ENCODE measurements at places on chromosomes 3 and 15.

DNA sequence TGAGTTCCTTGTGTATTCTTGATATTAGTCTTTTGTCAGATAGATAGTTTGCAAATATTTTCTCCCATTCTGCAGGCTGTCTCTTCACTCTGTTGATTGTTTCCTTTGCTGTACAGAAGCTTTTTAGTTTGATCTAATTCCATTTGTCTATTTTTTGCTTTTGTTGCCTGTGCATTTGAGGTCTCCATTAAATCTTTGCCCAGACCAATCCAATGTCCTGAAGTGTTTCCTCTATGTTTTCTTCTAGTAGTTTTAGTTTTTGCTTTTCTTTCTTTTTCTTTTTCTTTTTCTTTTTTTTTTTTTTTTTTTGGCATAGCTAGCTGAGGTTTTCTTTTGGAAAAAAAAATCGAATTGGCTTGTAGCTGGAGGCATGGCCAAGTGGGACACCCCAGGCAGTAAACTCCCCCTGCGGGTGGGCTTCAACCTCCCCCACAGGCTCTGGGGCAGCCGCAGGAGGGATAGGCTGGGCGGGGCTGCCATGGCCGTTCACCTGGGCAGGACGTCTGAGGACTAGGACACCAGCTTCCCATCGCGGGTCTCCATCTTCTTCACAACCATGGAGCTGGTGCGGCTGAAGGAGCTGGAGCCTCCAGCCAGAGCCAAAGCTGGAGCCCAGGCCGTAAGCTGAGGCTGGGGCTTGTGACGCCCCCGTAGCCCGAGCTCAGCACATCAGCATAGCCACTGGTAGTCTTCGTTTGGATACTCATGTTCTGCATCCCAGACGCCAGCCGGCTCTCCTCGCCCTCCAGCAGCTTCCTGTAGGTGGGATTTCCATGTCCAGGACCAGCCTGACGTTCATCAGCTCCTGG lies 16.2 kb upstream of the PSTPIP1 start:
- DNase-seq = no peak

GRCh38 chr3:30167541-30168011 lies 438.8 kb upstream of the TGFBR2 start:
- no peak for DNase-seq

DNA sequence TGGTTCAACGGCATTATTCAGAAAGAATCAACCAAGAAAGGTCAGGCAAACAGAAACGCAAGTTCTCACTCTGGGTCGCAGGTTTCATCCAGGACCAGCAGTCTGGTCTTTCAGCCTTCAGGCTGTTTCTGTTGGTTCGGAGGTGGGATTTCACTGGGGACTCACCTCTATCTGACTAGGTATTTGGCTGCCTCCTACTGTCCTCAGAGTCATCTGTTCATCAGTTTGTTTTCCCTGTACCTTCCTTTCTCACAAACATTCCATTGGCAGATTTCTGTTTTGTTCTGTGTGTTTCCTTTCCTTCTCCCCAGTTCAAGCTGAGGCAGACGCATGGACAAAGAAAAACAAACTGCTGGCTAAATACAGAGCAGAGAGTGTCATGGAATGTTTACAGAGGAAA lies 1046.6 kb upstream of the CFAP20DC start:
- no peak for DNase-seq

DNA sequence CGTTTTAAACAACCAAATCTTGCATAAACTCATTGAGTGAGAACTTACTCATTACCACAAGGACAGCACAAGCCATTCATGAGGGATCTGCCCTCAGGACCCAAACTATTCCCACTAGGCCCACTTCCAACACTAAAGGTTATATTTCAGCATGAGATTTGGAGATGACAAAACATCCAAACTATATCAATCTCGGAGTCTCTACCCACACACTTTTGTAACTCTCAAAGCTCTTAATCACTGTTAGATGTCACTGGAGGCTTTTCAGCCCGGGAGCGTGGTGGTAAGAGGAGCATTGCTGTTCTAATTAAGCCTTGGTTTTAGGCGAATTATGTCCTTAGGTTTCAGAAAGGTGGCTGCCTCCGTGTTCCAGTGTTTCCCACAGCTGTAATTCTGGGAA lies 86.3 kb downstream of the CNTN6 start:
- DNase-seq = no peak

- no peak for DNase-seq
Measured at GRCh38 chr3:172367205-172368105, 80.8 kb downstream of the GHSR start.

- no peak for DNase-seq
Measured at GRCh38 chr15:101373577-101373976, 78.5 kb upstream of the SNRPA1 start.

- DNase-seq = no peak
Measured at GRCh38 chr3:149023951-149024350, 32.6 kb downstream of the GYG1 start.

GRCh38 chr15:95119041-95119610 lies 887.8 kb downstream of the MCTP2 start:
- DNase-seq = no peak

DNA sequence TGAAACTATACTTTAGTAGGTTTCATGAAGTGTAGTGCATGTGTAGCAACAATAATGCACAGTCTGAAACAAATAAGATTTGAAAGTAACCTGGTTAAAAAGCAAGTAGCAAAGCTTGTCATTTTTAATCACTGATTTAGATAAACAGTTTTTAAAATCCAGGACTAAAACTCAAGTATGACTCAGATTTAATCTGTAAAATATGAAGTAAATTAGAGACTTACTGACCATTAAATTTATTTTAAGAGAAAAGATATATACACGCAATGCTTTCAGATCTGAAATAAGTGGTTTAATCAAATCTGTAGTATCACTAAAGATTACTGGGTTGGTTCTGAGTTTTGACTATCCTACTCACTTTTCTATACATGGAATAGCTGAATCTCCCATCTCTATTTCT lies 300.7 kb upstream of the RBMS3 start:
- DNase-seq = no peak

DNA sequence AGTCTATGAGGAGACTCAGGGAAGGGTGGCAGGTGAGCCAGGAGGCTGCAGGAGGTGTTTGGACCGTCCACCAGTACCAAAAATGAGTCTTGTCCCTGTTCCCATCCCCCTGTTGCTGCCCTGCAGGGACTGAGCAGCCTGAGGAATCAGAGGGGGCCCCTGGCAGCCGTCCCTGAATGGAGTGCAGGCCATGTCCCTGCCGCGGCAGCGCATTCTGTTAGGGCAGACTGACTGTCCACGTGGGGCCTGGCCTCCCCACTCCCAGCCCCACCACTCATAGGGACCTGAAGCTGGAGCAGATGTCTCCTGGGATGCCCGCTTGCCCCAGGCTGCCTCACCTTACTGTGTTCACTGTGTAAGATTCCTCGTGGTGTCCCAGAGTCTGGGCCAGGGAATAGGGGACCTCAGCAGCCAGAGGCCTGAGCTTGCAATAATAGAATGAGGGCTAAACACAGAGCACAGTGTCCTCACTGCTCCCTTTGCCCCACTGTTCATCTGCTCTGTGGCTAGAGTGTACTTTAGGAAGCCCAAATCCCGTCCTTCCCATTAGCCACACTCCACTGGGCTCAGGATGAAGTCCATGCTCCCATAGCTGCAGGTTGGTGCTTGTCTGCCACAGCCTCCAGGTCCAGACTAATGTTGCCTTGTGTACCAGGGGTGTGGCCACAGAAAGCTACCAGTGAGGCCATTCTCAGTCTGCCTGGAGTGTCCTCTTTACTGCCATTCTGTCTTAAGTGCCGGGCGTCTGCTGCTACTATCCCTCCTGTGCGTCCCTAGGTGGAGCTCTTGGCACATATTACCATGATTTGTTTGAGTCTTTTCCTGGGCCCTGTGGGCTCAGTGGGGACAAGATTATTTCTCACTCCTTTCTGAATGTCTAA lies 63.2 kb downstream of the HCN4 start:
- DNase-seq = peak; percentile 21

GRCh38 chr3:84567796-84568195 lies 391.0 kb upstream of the CADM2 start:
- DNase-seq = no peak

GRCh38 chr3:46719044-46719565 lies 1.4 kb upstream of the PRSS50 start:
- DNase-seq = peak; percentile 3

DNA sequence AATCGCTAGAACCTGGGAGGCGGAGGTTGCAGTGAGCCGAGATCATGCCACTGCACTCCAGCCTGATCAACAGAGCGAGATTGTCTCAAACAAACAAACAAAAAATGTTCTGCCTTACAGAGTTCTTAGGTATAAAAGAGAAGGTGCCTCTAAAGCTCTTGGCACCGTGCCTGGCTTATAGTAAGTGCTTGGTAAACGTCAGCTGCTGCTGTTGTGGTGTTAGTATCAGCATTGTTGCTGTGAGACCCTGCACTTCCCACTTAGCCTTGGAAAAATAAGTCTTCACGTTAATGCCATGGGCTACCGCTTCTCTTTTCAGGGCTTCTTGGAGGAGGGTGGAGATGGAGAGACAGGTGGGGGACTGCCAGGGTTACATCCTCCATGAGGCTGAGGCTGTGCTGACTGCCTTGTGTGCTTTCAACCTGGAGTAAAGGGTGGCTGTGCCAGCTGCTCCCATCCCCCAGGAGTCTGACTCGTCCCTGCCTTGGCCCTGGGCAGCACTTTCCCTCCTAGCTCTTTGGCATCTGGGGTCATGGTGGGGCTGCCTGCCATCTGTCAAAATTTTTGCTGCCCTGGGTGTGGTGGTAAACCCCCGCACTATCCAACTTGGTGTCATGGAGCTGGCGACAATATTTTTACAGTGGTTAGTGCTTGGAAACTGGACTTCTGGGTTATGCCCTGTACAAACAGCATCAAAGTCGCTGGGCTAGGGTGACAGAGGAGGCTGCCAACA lies 17.8 kb downstream of the FLNB start:
- no peak for DNase-seq

GRCh38 chr15:60656041-60656440 lies 177.1 kb upstream of the ICE2 start:
- no peak for DNase-seq

DNA sequence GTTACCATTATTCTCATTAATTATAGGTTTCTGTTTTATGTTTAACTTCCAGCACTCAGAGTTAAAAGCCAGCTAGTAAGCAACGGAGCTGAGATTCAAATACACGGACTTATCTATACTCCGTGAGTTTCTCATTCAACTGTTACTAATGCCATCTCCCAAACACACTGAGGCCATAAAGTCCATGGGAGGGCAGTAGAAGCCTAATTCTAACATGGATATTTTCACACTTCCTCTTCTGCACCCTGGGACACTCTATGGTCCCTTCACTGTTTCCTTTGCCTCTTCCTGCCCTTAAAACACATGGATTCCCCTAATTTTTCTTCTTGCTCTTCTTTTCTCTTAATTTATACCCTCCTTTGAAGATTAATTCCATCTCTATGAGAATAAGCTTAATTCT lies 245.0 kb downstream of the KLF13 start:
- no peak for DNase-seq

GRCh38 chr15:74413350-74414080 lies 20.2 kb downstream of the SEMA7A start:
- DNase-seq = no peak

GRCh38 chr3:179681492-179682263 lies 28.8 kb downstream of the USP13 start:
- DNase-seq = no peak

GRCh38 chr3:197592361-197593045 lies 36.7 kb upstream of the BDH1 start:
- peak; percentile 68 for DNase-seq

DNA sequence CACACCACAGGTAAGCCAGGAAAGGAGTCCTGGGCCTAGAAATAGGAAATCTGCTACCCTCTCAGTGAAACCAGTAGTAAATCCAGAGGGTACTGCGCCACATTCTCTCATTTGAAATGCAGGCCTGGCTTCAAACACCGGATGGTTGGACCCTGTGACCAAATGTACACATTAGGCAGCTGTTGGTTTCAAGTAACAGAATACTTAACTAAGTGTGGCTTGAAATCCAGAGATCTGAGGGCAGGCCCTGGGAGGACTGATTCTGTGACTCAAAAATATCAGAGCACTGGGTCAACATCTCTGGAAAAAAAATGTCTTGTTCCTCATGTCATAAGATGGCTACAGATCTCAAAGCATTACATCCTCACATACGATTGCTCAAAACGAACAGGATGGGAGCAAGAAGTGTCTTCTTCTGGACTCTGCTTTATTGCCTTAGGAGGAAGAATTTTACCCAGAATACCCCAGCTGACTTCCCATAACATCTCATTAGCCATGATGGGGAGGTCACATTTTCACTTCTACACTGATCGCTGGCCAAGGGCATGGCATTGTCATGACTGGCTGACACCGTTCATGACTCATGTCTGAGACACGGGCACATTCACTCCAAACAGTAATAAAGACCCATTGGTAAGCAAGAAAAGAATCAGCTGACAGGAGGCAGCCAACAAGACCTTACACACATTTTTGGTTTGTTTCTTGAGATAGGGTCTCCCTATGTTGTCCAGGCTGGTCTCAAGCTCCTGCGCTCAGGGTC lies 166.0 kb downstream of the ARRDC4 start:
- no peak for DNase-seq

GRCh38 chr15:66022163-66022525 lies 152.9 kb downstream of the RAB11A start:
- no peak for DNase-seq

GRCh38 chr3:113055201-113055600 lies 64.4 kb downstream of the GTPBP8 start:
- DNase-seq = no peak

- peak; percentile 26 for DNase-seq
Measured at GRCh38 chr3:101675709-101676215, 1.2 kb downstream of the ZBTB11 start.

- DNase-seq = no peak
Measured at GRCh38 chr3:196339493-196340254, 1.5 kb upstream of the TM4SF19 start.

- no peak for DNase-seq
Measured at GRCh38 chr3:172038798-172039435, 461 bp upstream of the FNDC3B start.

DNA sequence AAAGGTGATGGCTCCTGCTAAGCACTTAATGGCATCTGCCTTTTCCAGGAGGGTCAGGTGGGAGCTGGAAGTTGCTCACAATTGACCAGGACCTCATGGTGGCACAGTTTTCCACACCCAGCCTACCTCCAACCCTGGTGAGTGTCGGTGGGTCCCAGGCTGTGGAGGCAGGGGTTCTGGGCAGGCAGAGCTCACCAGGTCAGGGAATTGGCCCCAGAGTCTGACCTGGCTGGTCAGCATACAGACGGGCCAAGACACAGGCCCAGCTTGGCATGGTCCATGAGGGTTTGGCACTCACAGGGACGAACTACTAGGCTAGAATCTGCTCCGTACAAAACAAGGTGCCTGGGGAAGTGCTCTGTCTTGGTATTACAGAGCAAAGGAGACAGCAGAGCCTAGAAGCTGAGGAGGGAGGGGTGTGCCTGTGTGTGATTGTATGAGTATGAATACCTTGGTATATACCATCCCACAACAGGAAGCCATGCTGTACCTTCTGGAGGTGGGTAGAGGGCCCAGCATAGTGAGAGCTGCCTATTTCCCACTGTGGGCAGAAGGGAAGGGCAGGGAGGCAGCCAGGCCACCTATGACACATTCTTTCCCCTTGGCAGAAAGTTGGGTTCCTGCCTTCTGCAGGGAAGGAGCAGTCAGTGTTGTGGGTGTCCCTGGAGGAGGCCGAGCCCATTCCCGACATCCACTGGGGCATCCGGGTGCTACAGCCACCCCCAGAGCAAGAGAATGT lies 6.5 kb downstream of the APEH start:
- no peak for DNase-seq

- no peak for DNase-seq
Measured at GRCh38 chr3:87614998-87615397, 338.6 kb upstream of the POU1F1 start.
